ENCODE measurements at places on chromosomes 1 and 21. TPM values are rescaled to one million over a fixed set of nuclear protein-coding genes. Genes with fewer than 3 reads are reported as not detected.

GRCh38 chr1:24980836-24981630 is 51.0 kb upstream of the RUNX3 start:
- H3K4me1 ChIP-seq = no peaks in the 10 kb centered on the region
- no peaks in the 10 kb centered on the region for H3K36me3 ChIP-seq
- no peaks in the 10 kb centered on the region for H3K27me3 ChIP-seq
- H3K4me3 ChIP-seq = no peak overlapping the region
- DNase-seq = no peak
- H3K27ac ChIP-seq = no peak overlapping the region

Gene C8B
- total RNA-seq = not detected

- H3K4me3 ChIP-seq = no peak overlapping the region
- no peaks in the 10 kb centered on the region for H3K36me3 ChIP-seq
- no peak overlapping the region for H3K27ac ChIP-seq
- DNase-seq = no peak
These were observed 58.9 kb downstream of the FBXO2 start for GRCh38 chr1:11595285-11595684.

DNA sequence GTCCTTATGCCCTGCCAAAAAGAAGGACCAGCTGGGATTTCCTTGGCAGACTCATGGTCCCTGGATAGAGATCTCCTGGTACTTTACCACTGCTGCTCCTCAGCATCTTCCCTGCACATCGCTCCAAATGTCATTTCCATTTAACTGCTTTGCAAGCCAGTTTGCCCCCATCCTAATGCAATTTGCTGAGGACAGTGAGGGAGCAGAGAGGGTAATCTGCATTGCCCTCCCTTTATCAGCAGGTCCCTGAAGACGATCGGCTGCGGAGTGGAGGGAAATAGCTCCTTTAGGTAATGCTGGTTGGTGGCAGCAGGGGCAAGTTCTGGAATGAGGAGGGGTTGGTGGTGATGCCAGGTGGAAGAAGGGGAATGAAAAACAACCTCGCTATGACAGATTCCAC is 2.7 kb downstream of the PLXNA2 start:
- no peak overlapping the region for H3K27ac ChIP-seq
- peak overlapping the region; percentile 13 for H3K4me3 ChIP-seq
- no peaks in the 10 kb centered on the region for H3K36me3 ChIP-seq
- no peak for DNase-seq

DNA sequence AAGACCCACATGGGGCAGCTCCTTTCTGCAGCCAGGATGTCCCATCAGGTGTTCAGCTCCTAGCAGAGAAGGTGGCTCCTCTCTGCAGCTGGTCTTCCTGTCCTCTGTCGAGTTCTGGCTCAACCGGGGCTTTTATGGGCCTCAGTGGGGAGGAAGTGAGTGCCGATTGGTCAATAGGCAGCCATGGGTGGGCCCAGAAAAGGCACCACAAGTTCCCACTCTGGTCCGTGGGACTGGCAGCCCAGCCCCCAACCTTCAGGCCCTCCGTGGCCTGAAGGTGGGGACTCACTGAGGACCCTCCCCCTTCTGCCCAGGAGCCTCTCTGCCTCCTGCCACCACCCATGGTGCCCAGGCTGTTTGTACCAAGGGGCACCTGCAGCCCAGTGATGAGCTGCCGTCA is 161.7 kb upstream of the DUSP10 start:
- no peaks in the 10 kb centered on the region for H3K4me1 ChIP-seq
- H3K27ac ChIP-seq = no peak overlapping the region
- H3K4me3 ChIP-seq = no peak overlapping the region

Gene AMY2A
- 4,704 TPM for total RNA-seq

Gene CHIA
- not detected for total RNA-seq

GRCh38 chr1:5847013-5847659 is 145.1 kb downstream of the NPHP4 start:
- H3K27me3 ChIP-seq = no peaks in the 10 kb centered on the region
- H3K36me3 ChIP-seq = no peaks in the 10 kb centered on the region
- H3K27ac ChIP-seq = no peak overlapping the region
- DNase-seq = no peak

- H3K4me3 ChIP-seq = no peak overlapping the region
- no peaks in the 10 kb centered on the region for H3K36me3 ChIP-seq
- H3K27me3 ChIP-seq = no peaks in the 10 kb centered on the region
- H3K4me1 ChIP-seq = peaks cover under 1% of the 10 kb centered on the region
These were observed 4.3 kb downstream of the TTC3 start for GRCh38 chr21:37077403-37077802.

DNA sequence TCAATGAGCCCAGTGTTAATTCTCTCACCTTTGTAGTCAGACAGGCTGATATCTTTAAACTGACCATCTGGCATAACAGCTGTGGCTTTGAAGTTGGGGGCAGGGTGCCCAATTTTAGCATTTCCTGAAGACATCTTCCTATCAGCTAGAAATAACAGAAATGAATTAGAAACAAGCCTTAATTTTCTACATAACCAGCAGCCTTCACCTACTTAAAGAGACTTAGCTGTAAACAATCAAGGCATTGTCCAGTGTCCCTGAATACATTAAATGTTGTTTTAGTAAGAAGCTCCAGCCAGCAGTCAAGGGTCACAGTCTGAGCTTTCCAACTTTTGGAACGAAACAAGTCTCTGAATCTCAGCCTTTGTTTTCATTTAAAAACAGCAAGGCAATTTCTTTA is 2.8 kb downstream of the PRDX1 start:
- no peak overlapping the region for H3K4me3 ChIP-seq
- H3K36me3 ChIP-seq = peaks cover 35% of the 10 kb centered on the region
- no peak for DNase-seq
- no peak overlapping the region for H3K27ac ChIP-seq
- no peaks in the 10 kb centered on the region for H3K4me1 ChIP-seq
- no peaks in the 10 kb centered on the region for H3K27me3 ChIP-seq

- no peaks in the 10 kb centered on the region for H3K27me3 ChIP-seq
- no peaks in the 10 kb centered on the region for H3K4me1 ChIP-seq
- no peak overlapping the region for H3K27ac ChIP-seq
- H3K4me3 ChIP-seq = no peak overlapping the region
- no peak for DNase-seq
These were observed 9.2 kb upstream of the SERTAD4 start for GRCh38 chr1:210223226-210223904.

Data from pancreas (tissue), 10 donors.